Body of pancreas (tissue), 4 donors: ENCODE measurements at places on chromosomes 3 and 15.

DNA sequence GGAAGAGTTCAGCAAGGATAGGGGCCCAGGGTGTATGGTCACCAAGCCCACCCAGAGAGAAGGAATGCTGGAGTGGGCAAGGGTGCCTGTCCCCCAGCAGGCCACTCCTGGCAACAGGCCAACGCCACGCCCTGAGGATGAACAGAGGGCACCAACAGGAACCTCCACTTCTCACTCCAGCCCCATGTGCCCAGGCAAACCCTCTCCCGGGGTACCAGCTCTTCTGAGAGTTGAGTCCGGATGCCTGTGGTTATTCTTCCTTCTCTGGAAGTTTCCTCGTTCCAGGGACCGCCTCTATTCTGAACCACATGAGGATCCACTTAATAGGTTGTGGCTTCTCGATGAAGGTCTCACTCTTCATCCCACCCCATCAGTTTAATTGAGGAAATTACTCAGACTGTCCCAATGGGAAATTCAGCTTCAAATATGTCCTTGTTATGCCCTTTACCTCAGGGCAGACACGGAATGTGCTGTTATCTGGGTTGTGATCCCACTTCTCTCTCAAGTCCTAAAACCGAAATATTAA is 114.3 kb downstream of the LIPC start:
- H3K36me3 ChIP-seq: no peaks in the 10 kb centered on the region
- no peak for DNase-seq
- H3K4me1 ChIP-seq: peaks cover 14% of the 10 kb centered on the region
- H3K4me3 ChIP-seq: no peak overlapping the region

DNA sequence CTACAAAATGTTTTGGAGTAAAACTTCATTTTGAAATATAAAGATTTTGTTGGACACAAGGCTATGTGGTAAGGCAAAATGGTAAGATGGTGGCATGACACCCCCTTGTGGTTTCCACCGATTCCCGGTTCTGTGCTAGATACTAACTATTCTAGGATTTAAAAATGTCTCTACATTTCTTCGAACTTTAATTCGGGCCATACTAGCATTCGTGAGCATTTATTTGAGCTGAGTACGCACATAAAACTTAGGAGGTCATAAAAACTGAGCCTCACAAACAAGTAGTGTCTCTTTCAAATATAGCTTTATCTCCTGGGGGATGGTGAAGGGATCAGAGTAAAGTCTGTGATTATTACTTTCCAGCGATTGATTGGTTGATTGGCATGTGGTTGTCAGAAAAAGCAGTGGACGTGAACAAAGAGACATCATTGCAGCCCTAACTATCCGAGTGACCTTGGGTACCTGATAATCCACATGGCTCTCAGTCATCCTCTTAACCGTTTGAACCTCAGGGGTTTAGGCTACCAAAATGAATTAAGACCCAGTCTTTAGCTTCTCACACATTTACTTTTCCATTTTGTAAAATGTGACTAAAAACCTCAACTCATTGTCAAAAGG is 1.1 kb upstream of the ZNF639 start:
- H3K27me3 ChIP-seq: no peaks in the 10 kb centered on the region
- DNase-seq: peak; percentile 50
- no peaks in the 10 kb centered on the region for H3K36me3 ChIP-seq
- peaks cover 24% of the 10 kb centered on the region for H3K4me1 ChIP-seq
- peak overlapping the region; percentile 93 for H3K27ac ChIP-seq
- no peak overlapping the region for H3K4me3 ChIP-seq

DNA sequence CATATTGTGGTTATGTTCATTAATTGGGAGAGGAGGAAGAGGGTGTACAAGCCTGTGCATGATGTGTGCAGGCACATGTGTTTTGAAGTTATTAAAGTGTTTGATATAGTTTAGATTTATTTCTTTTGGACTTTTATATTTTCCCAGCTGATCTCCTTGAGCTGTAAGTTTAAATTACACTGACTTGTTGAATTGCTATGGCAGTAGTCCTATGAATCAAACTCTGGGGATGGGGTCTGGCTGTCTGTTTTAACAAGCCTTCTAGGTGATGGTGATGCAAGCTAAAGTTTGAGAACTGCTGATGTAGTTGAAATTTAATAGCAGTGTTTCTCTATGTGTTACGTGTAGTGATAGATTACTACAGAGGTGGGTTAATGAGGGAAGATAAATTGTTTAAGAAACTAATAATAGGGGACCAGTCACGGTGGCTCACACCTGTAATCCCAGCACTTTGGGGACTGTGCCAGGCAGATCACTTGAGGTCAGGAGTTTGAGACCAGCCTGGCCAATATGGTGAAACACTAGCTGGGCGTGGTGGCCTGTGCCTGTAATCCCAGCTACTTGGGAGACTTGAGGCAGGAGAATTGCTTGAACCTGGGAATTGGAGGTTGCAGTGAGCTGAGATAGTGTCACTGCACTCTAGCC is 7.0 kb downstream of the ARIH1 start:
- no peak overlapping the region for H3K27ac ChIP-seq
- H3K4me3 ChIP-seq: no peak overlapping the region
- no peaks in the 10 kb centered on the region for H3K36me3 ChIP-seq
- H3K27me3 ChIP-seq: no peaks in the 10 kb centered on the region
- no peak for DNase-seq

GRCh38 chr3:186567072-186567921 is at the start of gene TBCCD1:
Gene TBCCD1, minus strand, starts transcription at chr3:186567339. Its CDS starts 3,010 bp downstream, at chr3:186564329.
- peak; percentile 95 for DNase-seq
- no peaks in the 10 kb centered on the region for H3K27me3 ChIP-seq
- H3K4me3 ChIP-seq: peak within 1 kb of the TSS; percentile 89
- peak within 1 kb of the TSS; percentile 87 for H3K27ac ChIP-seq
- peaks cover 45% of the 10 kb centered on the region for H3K4me1 ChIP-seq

- no peaks in the 10 kb centered on the region for H3K4me1 ChIP-seq
- no peak overlapping the region for H3K27ac ChIP-seq
- no peaks in the 10 kb centered on the region for H3K36me3 ChIP-seq
- no peaks in the 10 kb centered on the region for H3K27me3 ChIP-seq
- no peak for DNase-seq
Measured at GRCh38 chr3:178518660-178519396, 17.4 kb upstream of the KCNMB2 start.

- no peaks in the 10 kb centered on the region for H3K27me3 ChIP-seq
- H3K4me3 ChIP-seq: no peak overlapping the region
- H3K4me1 ChIP-seq: peaks cover 13% of the 10 kb centered on the region
- no peaks in the 10 kb centered on the region for H3K36me3 ChIP-seq
- no peak for DNase-seq
Measured at GRCh38 chr15:64875641-64876223, 34.0 kb downstream of the PLEKHO2 start.

GRCh38 chr3:55620351-55621025 is 133.4 kb upstream of the WNT5A start:
- no peaks in the 10 kb centered on the region for H3K27me3 ChIP-seq
- H3K36me3 ChIP-seq: no peaks in the 10 kb centered on the region
- no peak overlapping the region for H3K4me3 ChIP-seq
- H3K4me1 ChIP-seq: no peaks in the 10 kb centered on the region

GRCh38 chr15:60620708-60621107 is 141.8 kb upstream of the ICE2 start:
- no peaks in the 10 kb centered on the region for H3K36me3 ChIP-seq
- H3K4me1 ChIP-seq: no peaks in the 10 kb centered on the region
- no peak for DNase-seq
- no peak overlapping the region for H3K27ac ChIP-seq
- H3K27me3 ChIP-seq: no peaks in the 10 kb centered on the region

GRCh38 chr3:34583451-34583850 is 785.0 kb downstream of the PDCD6IP start:
- H3K27me3 ChIP-seq: no peaks in the 10 kb centered on the region
- H3K27ac ChIP-seq: no peak overlapping the region
- H3K36me3 ChIP-seq: no peaks in the 10 kb centered on the region
- DNase-seq: no peak
- no peak overlapping the region for H3K4me3 ChIP-seq

- H3K4me3 ChIP-seq: no peak overlapping the region
- H3K27ac ChIP-seq: no peak overlapping the region
- no peak for DNase-seq
- H3K36me3 ChIP-seq: peaks cover 4% of the 10 kb centered on the region
- no peaks in the 10 kb centered on the region for H3K27me3 ChIP-seq
Measured at GRCh38 chr15:38486936-38487335, 33.0 kb downstream of the FAM98B start.

GRCh38 chr15:38005953-38006808 is 71.7 kb downstream of the TMCO5A start:
- H3K36me3 ChIP-seq: no peaks in the 10 kb centered on the region
- no peak for DNase-seq
- H3K27ac ChIP-seq: no peak overlapping the region
- peaks cover 4% of the 10 kb centered on the region for H3K4me1 ChIP-seq
- no peak overlapping the region for H3K4me3 ChIP-seq
- no peaks in the 10 kb centered on the region for H3K27me3 ChIP-seq

- no peaks in the 10 kb centered on the region for H3K36me3 ChIP-seq
- H3K4me1 ChIP-seq: no peaks in the 10 kb centered on the region
- no peak overlapping the region for H3K4me3 ChIP-seq
- H3K27ac ChIP-seq: no peak overlapping the region
Measured at GRCh38 chr3:187773233-187774184, 28.2 kb upstream of the BCL6 start.

- no peak overlapping the region for H3K27ac ChIP-seq
- H3K4me1 ChIP-seq: no peaks in the 10 kb centered on the region
- H3K36me3 ChIP-seq: no peaks in the 10 kb centered on the region
- no peaks in the 10 kb centered on the region for H3K27me3 ChIP-seq
- no peak overlapping the region for H3K4me3 ChIP-seq
Measured at GRCh38 chr3:116035429-116035828, 409.9 kb downstream of the LSAMP start.

DNA sequence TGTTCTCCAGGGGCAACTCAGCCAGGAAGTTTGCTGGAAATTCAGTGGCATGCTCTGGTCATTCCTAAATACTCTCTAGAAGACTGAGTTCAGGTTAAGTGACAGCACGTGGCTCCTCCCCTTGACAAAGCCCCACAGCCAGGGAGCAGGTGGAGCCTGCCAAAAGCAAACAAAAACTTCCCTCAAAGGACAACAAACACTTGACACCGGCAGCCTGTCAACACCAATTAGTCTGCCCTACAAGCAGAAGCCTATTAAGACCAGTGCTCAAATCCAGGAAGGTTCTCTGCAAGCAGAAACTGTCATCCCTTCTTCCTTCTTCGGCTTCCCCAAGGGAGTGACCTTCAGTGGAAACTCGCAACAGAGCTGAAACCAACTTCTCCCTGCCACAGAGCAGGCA is 5.0 kb downstream of the MEX3B start:
- no peak overlapping the region for H3K4me3 ChIP-seq
- H3K4me1 ChIP-seq: peaks cover 28% of the 10 kb centered on the region
- H3K27me3 ChIP-seq: no peaks in the 10 kb centered on the region
- H3K36me3 ChIP-seq: no peaks in the 10 kb centered on the region
- H3K27ac ChIP-seq: no peak overlapping the region

- no peaks in the 10 kb centered on the region for H3K36me3 ChIP-seq
- DNase-seq: no peak
- H3K27ac ChIP-seq: no peak overlapping the region
- H3K27me3 ChIP-seq: no peaks in the 10 kb centered on the region
Measured at GRCh38 chr3:64179249-64179648, 46.0 kb downstream of the PRICKLE2 start.

GRCh38 chr15:71651750-71652186 is 158.6 kb upstream of the NR2E3 start:
- no peak overlapping the region for H3K27ac ChIP-seq
- H3K36me3 ChIP-seq: no peaks in the 10 kb centered on the region
- DNase-seq: no peak
- H3K4me3 ChIP-seq: no peak overlapping the region
- no peaks in the 10 kb centered on the region for H3K4me1 ChIP-seq

DNA sequence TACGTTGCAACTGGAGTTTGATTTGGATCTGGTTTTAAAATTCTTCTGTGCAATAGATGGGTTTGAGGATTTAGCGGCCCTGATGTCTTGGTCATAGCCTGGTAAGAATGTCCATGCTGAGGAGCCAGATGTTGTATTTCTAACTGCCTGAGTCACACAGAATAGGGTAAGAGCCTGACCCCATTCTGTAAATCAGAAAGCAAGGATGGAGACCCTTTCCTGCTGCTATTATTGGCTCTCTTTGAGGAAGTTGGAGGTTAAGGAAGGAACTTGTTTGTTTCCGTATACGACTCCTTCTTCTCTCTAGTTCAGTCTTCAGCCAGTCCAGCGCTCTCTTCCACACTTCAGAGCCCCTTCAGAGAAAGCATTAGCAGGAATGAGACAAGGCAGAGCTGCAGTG is 65.1 kb downstream of the HCN4 start:
- H3K36me3 ChIP-seq: peaks cover 5% of the 10 kb centered on the region
- no peak for DNase-seq
- no peak overlapping the region for H3K4me3 ChIP-seq
- no peak overlapping the region for H3K27ac ChIP-seq

DNA sequence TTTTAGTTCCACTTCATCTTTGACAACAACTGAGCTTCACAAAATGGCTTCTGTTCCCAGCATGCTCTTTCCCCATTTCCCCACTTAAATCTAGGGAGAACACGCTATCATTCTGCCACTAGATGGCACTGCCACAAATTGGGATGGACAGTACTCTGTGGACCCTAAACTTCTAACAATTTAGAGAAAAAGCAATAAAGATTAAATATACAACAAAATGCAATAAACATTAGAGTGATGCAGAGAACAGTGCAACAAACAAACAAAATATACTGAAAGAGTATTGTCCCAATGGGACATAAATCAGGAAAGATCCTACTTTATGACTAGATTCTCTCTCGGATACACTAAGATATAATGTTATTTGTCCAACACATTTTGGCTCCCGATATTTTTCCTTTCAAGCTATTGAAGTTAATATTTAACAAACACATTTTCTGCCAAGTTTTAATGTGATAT is 169.7 kb upstream of the TMCO5A start:
- peaks cover 13% of the 10 kb centered on the region for H3K4me1 ChIP-seq
- peak; percentile 51 for DNase-seq
- H3K36me3 ChIP-seq: no peaks in the 10 kb centered on the region
- H3K27me3 ChIP-seq: no peaks in the 10 kb centered on the region
- no peak overlapping the region for H3K27ac ChIP-seq

- H3K4me1 ChIP-seq: no peaks in the 10 kb centered on the region
- no peak for DNase-seq
- H3K4me3 ChIP-seq: no peak overlapping the region
- no peaks in the 10 kb centered on the region for H3K27me3 ChIP-seq
- H3K27ac ChIP-seq: no peak overlapping the region
- H3K36me3 ChIP-seq: no peaks in the 10 kb centered on the region
Measured at GRCh38 chr3:151604891-151605290, 128.8 kb upstream of the AADACL2 start.

- H3K4me1 ChIP-seq: peaks cover 22% of the 10 kb centered on the region
- H3K27ac ChIP-seq: no peak overlapping the region
- DNase-seq: peak; percentile 39
Measured at GRCh38 chr15:70835415-70835814, 18.5 kb downstream of the LARP6 start.

GRCh38 chr15:29078541-29078940 is 191.1 kb downstream of the NSMCE3 start:
- no peaks in the 10 kb centered on the region for H3K27me3 ChIP-seq
- H3K36me3 ChIP-seq: no peaks in the 10 kb centered on the region
- no peak overlapping the region for H3K4me3 ChIP-seq
- H3K4me1 ChIP-seq: no peaks in the 10 kb centered on the region
- DNase-seq: no peak
